ENCODE measurements at places on chromosomes 7 and 10.

DNA sequence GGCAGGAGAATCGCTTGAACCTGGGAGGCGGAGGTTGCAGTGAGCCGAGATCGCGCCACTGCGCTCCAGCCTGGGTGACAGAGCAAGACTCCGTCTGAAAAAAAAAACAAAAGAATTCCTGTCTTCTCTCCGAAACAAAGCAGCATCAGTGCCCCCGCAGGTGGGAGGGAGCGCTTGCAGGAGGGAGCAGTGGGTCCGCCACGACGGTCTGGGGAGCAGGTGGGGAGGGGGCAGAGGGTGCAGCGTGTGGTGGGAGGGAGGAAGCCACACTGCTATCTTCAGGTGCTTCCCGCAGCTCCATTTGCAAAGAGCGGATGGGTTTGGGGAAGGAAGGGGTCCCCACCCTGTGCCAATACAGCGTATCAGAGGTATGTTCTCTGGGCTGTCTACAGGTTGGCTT lies 31.7 kb downstream of the LIMK1 start:
- no peak for DNase-seq

GRCh38 chr10:18437486-18437885 lies 213.9 kb downstream of the NSUN6 start:
- no peak for DNase-seq

DNA sequence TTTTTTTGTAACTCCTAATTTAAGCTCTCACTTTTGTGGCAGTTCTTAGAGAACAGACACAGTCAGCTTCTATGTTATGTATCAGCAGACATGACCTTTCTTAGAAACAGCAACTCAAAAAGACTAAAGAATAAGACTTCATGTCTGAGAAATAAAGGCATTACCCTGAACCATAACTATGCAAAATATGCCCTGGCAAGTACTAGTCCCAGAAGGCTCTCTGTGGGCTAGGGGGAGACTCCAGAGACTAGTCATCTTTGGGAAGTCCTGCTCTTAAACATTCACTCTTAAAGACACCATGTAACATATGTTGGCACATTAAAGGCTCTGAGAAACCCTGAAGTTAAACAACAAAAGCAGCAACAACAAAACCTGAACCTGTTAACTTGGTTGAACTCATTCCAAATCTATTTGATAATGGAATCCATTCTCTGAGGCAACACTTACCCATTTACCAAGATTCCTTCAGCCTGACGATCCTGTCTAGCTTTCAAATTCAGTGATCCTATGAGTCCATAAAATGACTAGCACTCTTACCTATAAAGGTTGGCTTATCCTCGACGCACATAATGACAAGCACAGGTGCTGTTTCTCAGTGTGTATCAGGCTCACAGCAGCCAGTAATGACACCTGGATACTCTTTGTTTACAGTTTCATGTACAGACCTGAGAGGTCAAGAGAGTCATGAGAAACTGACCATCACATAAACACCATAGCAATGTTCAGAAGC lies 62.3 kb downstream of the OSBPL3 start:
- DNase-seq = no peak

- DNase-seq = no peak
Measured at GRCh38 chr7:113209449-113210203, 91.3 kb upstream of the SMIM30 start.

GRCh38 chr10:119100434-119101238 lies 3.3 kb upstream of the DENND10 start:
- no peak for DNase-seq

DNA sequence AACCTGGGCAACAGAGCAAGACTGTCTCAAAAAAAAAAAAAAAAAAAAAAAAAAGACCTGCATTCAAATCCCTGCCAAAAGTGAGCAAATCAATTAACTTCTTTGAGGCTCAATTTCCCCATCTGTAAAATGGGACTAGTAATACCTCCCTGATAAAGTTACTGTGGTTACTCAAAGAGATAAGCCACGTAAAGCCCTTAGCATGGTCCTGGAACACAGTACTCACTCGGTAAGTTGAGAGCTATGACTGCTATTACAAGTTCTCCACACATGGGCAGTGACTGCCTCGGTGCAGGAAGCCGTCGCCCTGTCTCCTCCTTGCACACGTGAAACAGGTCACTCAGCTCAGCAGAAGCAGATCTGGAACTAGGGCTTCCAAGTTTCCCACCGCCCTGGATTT lies 37.9 kb downstream of the DDIT4 start:
- DNase-seq = no peak

- no peak for DNase-seq
Measured at GRCh38 chr10:25982107-25982506, 48.1 kb downstream of the MYO3A start.

- DNase-seq = no peak
Measured at GRCh38 chr10:57692255-57692980, 575.3 kb downstream of the IPMK start.

- DNase-seq = no peak
Measured at GRCh38 chr10:132203256-132204077, 16.7 kb downstream of the DPYSL4 start.

DNA sequence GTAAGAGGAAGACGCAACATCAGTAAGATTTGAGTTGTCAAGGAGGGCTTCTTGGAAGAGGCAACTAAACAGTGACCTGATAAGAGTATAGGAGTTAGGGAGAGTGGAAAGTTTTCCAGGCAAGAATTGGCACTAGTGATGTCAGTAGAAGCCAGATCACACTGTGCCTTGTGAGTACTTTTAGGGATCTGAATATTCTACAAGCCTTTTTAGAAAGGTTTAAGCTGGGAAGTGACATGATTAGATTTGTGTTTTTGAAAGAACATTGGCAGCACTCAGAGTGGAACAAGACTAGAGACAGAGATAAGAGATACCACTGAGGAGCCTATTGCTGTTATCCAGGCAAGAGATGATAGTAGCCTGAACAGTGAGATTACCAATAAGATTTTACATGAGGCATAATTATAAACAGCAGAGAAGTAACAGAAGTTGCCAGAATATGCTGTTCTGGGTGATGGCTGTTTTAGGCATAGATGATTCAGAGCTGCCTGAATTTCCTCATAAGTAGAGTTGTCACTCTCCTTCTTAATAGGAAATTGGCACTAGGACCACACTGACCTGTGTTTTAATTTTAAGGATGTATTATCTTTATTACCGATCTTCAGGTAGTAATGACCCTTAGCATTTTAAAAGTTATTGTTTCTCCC lies 45.6 kb downstream of the NHLRC2 start:
- no peak for DNase-seq

DNA sequence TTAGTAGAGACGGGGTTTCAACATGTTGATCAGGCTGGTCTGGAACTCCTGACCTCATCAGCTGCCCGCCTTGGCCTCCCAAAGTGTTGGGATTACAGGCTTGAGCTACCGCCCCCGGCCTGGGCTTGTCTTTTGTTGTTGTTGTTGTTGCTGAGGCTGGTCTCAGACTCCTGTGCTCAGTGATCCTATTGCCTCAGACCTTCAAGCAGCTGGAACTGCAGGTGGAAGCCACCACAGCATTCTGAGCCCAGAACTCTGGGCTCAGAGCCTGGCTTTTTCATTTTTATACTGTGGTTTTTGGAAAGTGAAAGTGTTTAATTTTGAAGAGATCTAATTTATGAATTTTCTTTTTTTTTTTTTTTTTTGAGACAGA lies 16.2 kb upstream of the DNAJB6 start:
- no peak for DNase-seq

DNA sequence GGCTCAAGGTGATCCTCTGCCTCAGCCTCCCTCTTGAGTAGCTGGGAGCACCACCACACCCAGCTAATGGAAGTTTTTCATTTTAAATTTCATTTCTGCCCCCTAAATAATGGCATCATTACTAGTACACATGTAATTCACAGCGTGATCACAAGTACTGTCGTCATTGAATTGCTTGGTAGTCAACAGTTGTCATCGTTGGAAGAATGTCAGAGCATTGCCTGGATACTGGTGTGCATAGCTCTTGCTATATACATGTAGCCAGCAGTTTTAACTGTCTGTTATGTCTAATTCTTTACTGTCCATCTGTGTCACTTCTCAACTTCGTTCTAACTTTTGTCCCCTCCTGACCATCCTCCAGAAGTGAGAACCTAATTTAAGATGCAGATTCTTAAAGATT lies 62.1 kb downstream of the CRPPA start:
- DNase-seq = no peak
